ENCODE measurements at places on chromosomes 6 and 20.
A peak's percentile ranks its signal among the peaks of the same experiment; 100 is the strongest.

GRCh38 chr6:13754644-13755043, 43.0 kb upstream of the RANBP9 start:
- no peak for DNase-seq
- H3K4me1 ChIP-seq, result no peaks in the 10 kb centered on the region
- no peaks in the 10 kb centered on the region for H3K36me3 ChIP-seq
- no peak overlapping the region for H3K27ac ChIP-seq
- H3K27me3 ChIP-seq, result no peaks in the 10 kb centered on the region
- H3K4me3 ChIP-seq, result no peak overlapping the region

GRCh38 chr20:62931464-62931863, 5.2 kb upstream of the DIDO1 start:
- no peak overlapping the region for H3K4me3 ChIP-seq
- peaks cover 78% of the 10 kb centered on the region for H3K4me1 ChIP-seq
- no peak for DNase-seq
- no peaks in the 10 kb centered on the region for H3K27me3 ChIP-seq
- H3K36me3 ChIP-seq, result no peaks in the 10 kb centered on the region

- H3K27me3 ChIP-seq, result no peaks in the 10 kb centered on the region
- H3K4me1 ChIP-seq, result no peaks in the 10 kb centered on the region
- H3K27ac ChIP-seq, result no peak overlapping the region
- no peak overlapping the region for H3K4me3 ChIP-seq
Measured at GRCh38 chr20:59737073-59737666, 132.8 kb downstream of the PHACTR3 start.

DNA sequence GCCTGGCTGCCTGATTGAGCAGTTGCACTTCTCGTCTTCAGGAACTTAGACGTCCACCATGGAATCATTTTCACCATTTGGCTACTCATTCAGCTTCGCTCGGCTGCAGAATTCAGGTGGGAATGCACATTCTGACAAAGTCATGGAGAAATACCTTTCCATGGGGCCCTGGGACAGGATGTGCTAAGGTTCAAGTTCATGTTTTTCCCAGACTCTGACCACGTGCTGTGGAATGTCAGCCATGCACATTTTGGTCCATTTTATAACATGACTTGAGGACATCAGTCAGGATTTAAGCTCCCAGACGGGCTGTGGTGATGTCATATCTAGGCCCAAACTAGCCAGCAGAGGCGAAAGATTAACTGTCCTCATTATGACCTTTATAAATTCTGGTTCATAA, 205.3 kb downstream of the TBXT start:
- H3K27ac ChIP-seq, result no peak overlapping the region
- no peak overlapping the region for H3K4me3 ChIP-seq
- H3K27me3 ChIP-seq, result no peaks in the 10 kb centered on the region

DNA sequence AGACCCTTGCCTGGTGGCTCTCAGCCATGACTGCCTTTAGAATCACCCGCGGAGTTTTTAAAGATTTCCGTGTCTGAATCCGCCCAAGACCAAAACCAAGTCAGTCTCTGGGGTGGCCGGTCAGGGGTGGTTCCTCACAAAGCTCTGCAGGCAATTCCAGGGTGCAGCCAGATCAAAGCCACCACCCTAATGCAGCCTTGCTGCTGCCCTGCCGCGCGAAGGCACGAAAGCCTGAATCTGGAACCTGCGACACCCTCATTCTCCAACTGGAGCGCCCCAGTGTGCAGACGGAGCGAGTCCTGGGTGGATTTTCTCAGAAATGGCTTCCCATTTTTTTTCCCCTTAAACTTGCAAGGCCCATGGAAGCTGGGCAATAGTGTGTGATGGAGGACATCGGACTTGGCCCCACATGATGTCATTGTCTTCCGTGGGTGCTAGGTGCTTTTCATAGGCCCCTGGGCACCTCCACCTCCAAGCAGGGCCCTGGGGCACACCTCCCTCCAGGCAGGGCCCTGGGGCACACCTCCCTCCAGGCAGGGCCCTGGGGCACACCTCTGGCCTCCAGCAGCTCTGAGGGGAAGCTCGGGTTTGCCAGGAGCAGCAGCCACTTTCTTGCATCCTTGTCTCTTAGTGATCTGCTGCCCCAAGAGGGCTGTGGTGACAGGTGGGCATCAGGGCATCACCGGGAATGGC, 343.1 kb downstream of the ZFAND3 start:
- no peak for DNase-seq
- H3K36me3 ChIP-seq, result no peaks in the 10 kb centered on the region
- H3K27me3 ChIP-seq, result no peaks in the 10 kb centered on the region

GRCh38 chr20:51715163-51715855, 52.9 kb downstream of the ATP9A start:
- H3K36me3 ChIP-seq, result no peaks in the 10 kb centered on the region
- no peak overlapping the region for H3K4me3 ChIP-seq
- no peaks in the 10 kb centered on the region for H3K4me1 ChIP-seq
- no peaks in the 10 kb centered on the region for H3K27me3 ChIP-seq
- no peak for DNase-seq
- no peak overlapping the region for H3K27ac ChIP-seq

DNA sequence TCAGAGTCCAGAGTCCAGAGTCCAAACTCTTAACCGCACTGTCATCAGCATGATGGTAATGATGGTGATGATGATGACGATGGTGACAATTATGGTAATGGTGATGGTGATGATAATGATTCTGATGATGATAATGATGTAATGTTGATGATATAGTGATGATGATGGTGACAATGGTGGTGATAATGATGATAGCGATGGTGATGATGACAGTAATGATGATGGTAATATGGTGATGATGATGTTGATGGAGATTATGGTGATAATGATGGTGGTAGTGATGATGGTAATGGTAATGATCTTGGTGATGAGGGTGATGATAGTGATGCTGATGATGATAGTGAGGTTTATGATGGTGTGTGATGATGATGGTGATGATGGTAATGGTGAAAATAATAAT, 367.8 kb upstream of the CDH4 start:
- no peaks in the 10 kb centered on the region for H3K36me3 ChIP-seq
- no peak for DNase-seq
- H3K27ac ChIP-seq, result no peak overlapping the region
- H3K27me3 ChIP-seq, result no peaks in the 10 kb centered on the region

GRCh38 chr6:113104541-113104940, 752.6 kb upstream of the MARCKS start:
- DNase-seq, result no peak
- no peaks in the 10 kb centered on the region for H3K4me1 ChIP-seq
- no peaks in the 10 kb centered on the region for H3K27me3 ChIP-seq
- H3K4me3 ChIP-seq, result no peak overlapping the region
- H3K36me3 ChIP-seq, result no peaks in the 10 kb centered on the region
- H3K27ac ChIP-seq, result no peak overlapping the region

GRCh38 chr20:62653373-62653772, 11.1 kb downstream of the SLCO4A1 start:
- H3K36me3 ChIP-seq, result no peaks in the 10 kb centered on the region
- H3K4me3 ChIP-seq, result no peak overlapping the region
- H3K27ac ChIP-seq, result peak overlapping the region; percentile 71
- H3K27me3 ChIP-seq, result no peaks in the 10 kb centered on the region
- peak; percentile 29 for DNase-seq

DNA sequence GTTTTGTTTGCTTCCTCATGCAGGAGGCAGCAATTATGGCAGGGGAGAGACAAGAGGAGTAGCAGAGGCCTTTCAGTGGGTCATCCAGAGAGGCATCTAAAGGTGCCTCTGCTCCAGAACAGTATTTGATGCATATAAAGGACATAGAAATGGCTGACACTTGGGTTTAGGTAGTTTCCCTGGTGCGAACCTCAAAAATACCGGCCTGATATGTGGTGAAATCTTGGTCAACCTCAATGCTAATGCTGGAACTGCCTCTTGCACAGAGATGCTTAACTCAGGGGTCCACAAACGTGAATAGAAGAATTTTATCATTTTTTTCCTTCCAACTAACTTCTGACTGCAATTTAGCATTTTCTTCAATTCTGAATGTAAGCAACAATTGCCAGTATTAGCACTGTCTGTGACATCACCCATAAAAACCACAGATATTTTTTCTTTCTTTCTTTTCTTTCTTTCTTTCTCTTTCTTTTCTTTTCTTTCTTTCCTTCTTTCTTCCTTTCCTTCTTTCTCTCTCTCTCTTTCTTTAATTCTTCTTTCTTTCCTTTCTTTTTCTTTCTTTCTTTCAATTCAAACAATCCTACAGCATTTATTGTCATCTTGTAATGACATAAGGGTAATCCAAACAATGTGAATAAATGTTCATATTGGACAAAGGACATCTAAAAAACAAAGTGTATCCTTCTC, 180.0 kb upstream of the UST start:
- H3K27ac ChIP-seq, result no peak overlapping the region
- H3K4me1 ChIP-seq, result no peaks in the 10 kb centered on the region
- DNase-seq, result no peak
- no peak overlapping the region for H3K4me3 ChIP-seq
- no peaks in the 10 kb centered on the region for H3K36me3 ChIP-seq

DNA sequence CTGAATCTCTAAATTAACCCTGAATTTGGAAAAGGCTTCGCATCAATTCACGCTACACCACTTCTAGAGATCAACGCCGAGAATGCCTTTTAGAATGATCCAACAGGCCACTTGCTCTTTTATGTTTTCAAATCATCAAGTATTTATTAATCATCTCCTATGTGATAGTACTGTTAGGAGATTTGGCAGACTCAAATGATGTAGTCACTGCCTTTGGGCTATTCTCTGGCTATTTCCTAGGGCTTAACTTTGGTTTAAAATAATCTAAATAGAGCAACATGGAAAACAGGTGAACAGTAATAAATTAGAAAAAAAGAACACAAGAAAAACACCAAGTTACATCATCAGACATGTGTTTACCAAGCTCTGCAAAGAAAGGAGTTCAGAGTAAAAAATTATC, 140.3 kb downstream of the TENT5A start:
- no peak for DNase-seq
- H3K36me3 ChIP-seq, result no peaks in the 10 kb centered on the region
- H3K4me3 ChIP-seq, result no peak overlapping the region
- H3K27ac ChIP-seq, result no peak overlapping the region

- H3K4me3 ChIP-seq, result no peak overlapping the region
- no peaks in the 10 kb centered on the region for H3K4me1 ChIP-seq
- H3K27me3 ChIP-seq, result no peaks in the 10 kb centered on the region
- DNase-seq, result no peak
- H3K36me3 ChIP-seq, result no peaks in the 10 kb centered on the region
Measured at GRCh38 chr20:63509088-63509564, 10.2 kb upstream of the EEF1A2 start.

DNA sequence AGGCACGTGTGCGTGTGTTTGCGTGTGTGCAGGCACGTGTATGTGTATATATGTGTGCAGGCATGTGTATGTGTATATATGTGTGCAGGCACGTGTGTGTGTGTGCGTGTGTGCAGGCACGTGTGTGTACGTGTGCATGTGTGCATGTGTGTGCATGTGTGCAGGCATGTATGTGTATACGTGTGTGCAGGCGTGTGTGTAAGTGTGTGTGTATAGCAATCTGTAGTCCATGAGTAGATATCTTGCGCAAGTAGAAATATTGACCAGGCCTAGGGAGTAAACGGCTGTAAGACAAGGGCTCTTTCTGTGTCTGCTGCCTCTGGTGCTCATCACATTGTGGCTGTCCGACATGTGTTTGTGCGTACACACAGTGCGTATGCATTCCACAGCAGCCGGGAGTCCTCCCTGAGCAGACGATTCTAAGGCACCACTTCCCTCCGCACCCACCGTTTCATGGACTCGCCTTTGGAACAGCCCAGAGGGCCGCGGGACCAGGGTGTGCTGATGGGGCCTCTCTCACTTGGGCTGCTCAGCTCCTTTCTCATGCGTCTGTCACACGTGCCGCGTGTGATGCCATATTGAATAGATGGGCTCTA, 167.6 kb downstream of the ERMARD start:
- no peaks in the 10 kb centered on the region for H3K36me3 ChIP-seq
- no peak for DNase-seq
- no peaks in the 10 kb centered on the region for H3K4me1 ChIP-seq
- no peaks in the 10 kb centered on the region for H3K27me3 ChIP-seq

- no peak for DNase-seq
- H3K36me3 ChIP-seq, result no peaks in the 10 kb centered on the region
- H3K4me3 ChIP-seq, result no peak overlapping the region
- no peaks in the 10 kb centered on the region for H3K27me3 ChIP-seq
Measured at GRCh38 chr6:1672379-1672778, 62.7 kb downstream of the FOXC1 start.

GRCh38 chr6:130611366-130611765, 215.8 kb upstream of the SMLR1 start:
- no peaks in the 10 kb centered on the region for H3K36me3 ChIP-seq
- no peak overlapping the region for H3K4me3 ChIP-seq
- DNase-seq, result no peak
- no peak overlapping the region for H3K27ac ChIP-seq
- no peaks in the 10 kb centered on the region for H3K4me1 ChIP-seq
- no peaks in the 10 kb centered on the region for H3K27me3 ChIP-seq

- H3K27ac ChIP-seq, result no peak overlapping the region
- H3K36me3 ChIP-seq, result peaks cover 51% of the 10 kb centered on the region
- no peak overlapping the region for H3K4me3 ChIP-seq
- H3K4me1 ChIP-seq, result peaks cover 34% of the 10 kb centered on the region
- DNase-seq, result no peak
Measured at GRCh38 chr20:58903614-58904013, 51.1 kb downstream of the GNAS start.

DNA sequence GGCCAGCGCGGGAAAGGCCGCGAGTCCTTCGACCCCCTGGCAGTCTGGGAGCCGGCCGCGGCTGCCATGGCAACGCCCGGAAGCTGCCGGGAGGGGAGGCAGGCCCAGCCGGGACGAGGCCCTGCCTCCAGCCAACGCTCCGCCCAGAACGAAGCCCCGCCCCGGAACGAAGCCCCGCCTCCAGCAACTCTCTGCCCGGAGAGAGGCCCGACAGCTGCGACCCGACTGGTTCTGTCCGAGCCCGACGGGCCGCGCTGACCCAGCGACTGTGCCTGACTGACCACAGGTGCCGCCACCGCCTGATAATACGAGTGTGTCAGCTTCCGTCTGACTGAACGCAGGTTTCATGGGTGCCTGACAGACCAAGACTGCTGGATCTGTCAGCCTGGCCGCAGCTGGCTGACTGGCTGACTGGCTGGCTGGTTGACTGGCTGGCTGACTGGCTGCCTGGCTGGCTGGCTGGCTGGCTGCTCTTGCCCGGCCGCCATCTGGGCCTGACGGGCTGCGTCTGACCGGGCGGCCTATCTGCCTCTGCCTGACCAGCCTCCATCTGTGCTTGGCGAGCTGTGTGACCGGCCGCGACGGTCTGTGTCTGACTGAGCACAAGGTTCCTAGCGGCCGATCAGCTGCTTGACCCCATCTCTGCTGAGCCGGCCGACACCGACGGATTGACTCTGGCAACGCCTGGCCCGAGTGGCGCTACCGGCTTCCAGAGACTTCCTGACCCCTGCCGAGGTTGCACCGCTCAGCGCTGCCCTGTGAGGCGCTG, 89.7 kb upstream of the EPB41L1 start:
- peak overlapping the region; percentile 45 for H3K27ac ChIP-seq
- peak; percentile 94 for DNase-seq
- H3K4me3 ChIP-seq, result peak overlapping the region; percentile 75
- no peaks in the 10 kb centered on the region for H3K27me3 ChIP-seq
- no peaks in the 10 kb centered on the region for H3K36me3 ChIP-seq
